Globus pallidus (tissue), 1 donor: ENCODE measurements at places on chromosomes 2 and 18.

GRCh38 chr2:1556776-1557466 is 143.7 kb downstream of the TPO start:
- no peak for DNase-seq

DNA sequence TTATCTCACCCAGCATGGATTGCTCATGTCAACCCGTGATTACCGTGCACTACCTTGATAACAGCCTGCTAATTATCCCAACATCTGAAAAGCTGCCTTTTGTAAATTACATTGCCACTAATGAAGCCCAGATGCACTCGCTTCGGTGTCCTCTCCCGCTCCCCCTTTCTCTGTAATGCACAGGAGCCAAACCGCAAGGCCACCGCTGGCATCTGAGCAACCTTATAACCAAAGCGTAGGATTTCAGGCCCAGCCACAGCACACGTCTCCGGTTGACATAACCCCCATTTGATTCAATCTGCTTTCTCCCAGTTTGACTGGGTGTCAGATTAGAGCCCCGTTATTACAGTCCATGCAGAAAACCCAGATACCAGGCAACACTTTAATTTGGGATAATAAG is 341.2 kb downstream of the ALK start:
- DNase-seq = no peak

DNA sequence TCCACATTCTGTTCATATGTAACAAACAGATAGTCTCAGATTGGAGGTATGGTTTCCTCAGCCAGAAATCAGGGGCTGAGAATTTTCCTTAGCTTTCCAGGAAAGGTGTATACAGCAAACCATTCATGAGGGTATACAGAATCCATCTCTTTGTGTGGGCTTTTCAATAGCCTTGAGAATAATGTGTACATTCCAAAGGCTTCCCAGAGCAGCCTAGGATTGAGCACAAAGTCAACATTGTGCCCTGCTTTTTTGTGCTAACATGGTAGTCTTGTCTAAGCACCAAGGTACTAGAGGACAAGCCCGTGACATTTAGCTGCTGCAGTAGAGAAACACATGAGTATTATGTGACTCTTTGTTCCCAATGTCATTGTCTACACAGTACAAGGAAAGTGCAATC is 322.1 kb upstream of the TANK start:
- DNase-seq = no peak

DNA sequence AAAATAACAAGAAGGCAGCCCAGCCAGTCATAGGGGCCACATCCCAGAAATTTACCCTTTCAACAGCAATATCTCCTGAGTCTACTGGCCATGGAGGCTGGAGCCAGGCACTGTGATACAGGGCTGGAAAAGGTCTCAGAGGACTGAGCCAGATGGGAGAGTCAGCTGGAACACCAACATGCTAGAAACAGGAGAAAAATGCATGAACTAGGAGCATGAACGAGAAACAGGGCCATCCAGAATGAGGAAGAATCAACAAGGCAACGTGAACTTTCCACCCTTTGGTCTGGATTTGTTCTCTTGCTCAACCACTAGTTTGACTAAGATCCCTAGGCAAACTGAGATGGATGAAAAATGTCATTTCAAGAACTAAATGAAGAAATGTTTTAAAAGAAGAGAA is 13.1 kb downstream of the PID1 start:
- DNase-seq = no peak

DNA sequence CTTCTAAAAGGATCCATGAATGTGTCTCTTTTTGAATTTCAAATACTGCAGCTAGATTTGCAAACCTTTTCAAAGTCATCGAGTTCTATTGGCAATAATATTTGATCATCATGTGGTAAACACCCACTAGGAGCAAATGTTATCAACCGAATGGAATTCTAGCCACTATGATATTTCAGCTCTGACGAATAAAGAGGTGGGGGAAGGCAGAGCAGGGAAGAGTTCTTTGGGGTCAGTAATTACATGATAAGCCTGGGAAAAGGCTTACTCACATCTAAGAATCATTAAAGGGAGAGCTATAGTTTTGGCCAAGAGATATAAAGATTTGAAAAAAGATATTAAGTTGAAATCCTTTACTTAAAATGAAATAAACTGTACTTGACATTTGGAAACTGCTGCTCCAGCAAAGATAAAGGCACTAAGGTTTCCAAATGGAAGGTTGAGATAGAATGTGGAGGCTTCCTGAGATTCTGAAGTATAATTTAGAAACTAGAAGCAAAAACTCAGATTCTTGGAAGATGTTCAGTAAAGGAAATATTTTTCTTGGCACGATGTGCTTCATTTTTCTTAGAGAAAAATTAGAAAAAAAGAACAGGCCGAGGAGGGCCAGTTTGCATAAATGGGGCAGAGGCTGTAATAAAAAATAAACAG is 104.7 kb upstream of the ARHGAP28 start:
- no peak for DNase-seq

GRCh38 chr2:68171684-68172083 is 14.0 kb downstream of the PNO1 start:
- no peak for DNase-seq

- DNase-seq = no peak
Measured at GRCh38 chr2:146213674-146214073, 1631.2 kb upstream of the ACVR2A start.

DNA sequence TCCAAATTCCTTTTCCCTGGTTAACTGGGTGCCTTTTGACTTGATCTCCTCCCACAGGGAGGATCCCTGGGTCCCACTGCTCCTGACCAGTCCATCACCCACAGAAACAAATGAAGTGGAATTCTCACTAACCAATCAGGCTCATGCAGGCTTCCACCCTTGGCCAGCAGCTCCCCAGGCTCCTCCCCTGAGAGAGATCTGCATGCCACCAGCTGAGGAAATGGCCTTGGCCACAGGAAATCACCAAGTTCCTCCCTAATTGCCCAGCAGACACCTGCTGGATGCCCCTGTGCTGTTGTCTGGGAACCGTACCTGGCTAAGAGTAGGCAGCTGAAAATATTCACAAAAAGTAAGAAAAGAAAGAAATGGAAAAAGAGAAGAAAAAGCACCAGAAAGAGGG is 207.4 kb downstream of the NCK2 start:
- DNase-seq = no peak

GRCh38 chr2:43389581-43390466 is 163.4 kb upstream of the ZFP36L2 start:
- DNase-seq = no peak

- DNase-seq = no peak
Measured at GRCh38 chr18:54828281-54828881, at the start of gene RAB27B. TSS of gene RAB27B (plus strand) at chr18:54828477. CDS start at chr18:54877586, 49,109 bp downstream.

DNA sequence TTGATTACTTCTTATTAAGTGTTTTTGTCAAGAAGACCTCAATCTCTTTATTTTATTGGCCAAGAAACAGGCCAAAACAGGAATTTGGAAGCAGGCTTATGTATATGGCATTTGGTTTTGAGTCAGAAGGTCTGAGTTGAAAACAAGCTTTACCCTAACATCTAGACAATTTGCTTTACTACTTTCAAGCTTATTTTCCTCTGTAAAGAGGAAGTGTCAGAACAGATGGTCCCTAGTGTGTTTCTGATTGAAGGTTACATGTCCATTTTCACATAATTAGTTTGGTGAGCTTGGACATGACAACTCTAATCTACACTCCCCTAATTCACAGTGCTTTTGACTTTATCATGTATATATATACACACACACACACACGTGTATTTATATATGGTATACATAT is 19.8 kb upstream of the MAP4K4 start:
- DNase-seq = no peak

- DNase-seq = no peak
Measured at GRCh38 chr2:217193431-217194340, 333.8 kb upstream of the TNP1 start.

- DNase-seq = no peak
Measured at GRCh38 chr2:186347472-186347871, 138.6 kb upstream of the ZC3H15 start.

DNA sequence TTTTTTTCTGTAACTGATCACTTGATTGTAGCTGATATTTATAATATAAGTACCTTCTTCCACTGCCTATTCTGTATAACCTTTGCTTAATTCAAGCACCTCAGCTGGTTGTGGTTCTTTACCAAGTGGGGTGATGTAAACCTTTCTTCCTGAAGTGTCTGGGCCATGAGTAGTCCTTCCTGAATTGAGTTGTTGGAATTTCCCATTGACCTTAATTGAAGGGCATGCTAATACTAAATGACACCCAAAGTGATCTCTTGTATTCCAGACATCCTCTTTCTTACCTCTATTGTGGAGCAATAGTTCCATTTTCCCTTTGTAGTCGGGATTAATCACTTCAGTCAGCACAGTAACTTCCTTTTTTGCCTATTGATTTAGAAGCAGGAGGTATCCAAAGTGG is 1496.8 kb upstream of the CELF4 start:
- no peak for DNase-seq

GRCh38 chr2:1598041-1598710 is 146.1 kb downstream of the PXDN start:
- DNase-seq = no peak

- no peak for DNase-seq
Measured at GRCh38 chr2:77101796-77102452, 420.3 kb downstream of the LRRTM4 start.

GRCh38 chr2:11502740-11503292 is 31.0 kb upstream of the GREB1 start:
- no peak for DNase-seq

- no peak for DNase-seq
Measured at GRCh38 chr2:11408959-11409571, 56.9 kb downstream of the E2F6 start.

GRCh38 chr18:9758624-9759075 is 50.5 kb downstream of the RAB31 start:
- DNase-seq = no peak

GRCh38 chr2:5824126-5824525 is 131.9 kb downstream of the SOX11 start:
- DNase-seq = no peak

DNA sequence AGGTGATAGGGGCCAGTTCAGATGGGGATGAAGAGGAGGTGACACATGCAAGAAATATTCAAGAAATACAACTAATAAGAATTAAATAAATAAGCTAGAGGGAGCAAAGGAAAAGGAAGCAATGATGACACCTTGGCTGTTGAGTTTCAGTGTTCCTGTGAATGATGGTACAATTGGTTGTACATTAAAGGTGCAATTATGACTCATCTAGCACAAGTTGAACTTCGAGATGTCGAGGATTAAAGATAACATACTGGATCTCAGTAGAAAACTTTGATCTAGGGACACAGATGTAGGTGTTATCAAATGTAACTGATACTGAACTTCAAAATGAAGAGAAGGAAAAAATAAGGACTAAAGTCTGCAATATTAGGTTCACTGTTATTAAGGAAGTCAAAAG is 760.6 kb upstream of the CHAC2 start:
- DNase-seq = no peak

- DNase-seq = no peak
Measured at GRCh38 chr2:12045864-12046291, 299.4 kb downstream of the LPIN1 start.

DNA sequence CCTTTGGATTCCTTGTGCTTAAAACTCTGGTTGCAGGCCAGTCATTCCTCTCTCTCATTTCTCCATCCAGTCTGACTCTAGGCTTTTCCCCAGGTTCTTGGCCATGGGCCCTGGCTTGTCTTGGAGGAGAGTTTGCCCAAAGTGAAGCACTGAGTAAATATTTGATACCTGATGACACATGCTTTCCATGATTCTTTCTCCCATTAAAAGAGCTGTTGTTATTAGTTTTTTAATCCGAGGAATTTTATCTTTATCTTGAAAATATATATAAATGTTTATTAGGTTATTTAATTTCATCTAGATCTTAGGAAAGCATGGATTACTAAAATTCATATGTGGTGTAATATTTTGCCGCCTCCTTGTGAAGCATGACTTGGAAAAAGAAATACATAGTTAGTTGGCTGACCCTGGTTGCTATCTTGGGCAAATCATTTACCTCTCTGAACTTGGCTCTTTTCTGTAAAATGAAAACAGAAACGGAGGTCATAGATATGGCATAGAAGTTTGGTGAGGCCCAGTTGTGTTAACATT is 650.1 kb downstream of the SLC4A3 start:
- DNase-seq = no peak

DNA sequence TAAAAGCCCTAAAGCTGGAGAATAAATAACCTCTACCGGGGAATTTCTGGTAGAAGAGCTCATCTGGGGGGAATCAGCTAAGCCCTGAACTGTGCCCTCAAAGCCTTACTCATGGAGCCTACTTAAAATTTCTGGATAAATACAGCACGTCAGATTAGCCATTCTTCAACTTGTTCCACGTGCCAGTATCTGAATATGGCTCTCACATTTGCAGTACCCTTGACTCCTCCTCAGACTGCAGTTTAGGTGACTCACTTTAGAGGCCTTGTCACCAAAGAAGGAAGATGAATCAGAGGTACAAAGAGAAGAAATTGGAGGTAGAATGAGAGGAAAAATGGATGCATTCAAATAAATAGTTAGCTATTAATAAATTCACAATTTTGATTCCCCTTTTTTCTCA is 34.6 kb upstream of the POTEC start:
- DNase-seq = no peak

- no peak for DNase-seq
Measured at GRCh38 chr2:217710211-217710765, 292.5 kb downstream of the TNS1 start.

DNA sequence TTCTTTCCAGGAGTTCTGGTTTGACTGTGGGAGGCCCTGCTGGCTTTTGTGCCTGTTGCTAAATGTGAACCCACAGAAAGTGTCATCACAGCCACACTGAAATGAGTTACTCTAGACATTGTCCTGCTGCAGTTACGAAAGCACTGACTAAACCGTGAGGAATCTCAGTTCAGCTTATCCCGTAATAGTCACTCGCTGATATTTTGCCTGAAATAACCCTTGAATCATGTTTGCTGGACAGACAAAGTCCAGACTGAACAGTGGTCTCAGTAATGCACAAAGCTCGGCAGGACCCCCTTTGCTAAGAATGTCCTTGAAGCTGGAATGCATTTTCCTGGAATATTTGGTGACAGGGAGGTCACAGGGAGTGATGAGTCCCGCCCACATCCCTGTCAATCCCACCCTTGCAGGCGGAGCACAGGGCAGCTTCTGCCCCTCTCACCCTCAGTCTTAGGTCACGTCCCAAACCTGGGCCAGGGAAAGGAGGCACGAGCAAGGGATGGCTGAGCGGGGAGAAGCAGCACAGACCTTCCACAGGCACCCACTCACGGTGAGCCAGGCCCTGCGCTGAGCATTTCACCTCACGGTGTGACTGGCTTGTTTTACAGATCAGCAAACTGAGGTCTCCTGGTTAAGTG is 53.4 kb downstream of the ADI1 start:
- no peak for DNase-seq

GRCh38 chr2:227739351-227739750 is 6.3 kb upstream of the SCYGR8 start:
- no peak for DNase-seq

GRCh38 chr2:134117676-134118075 is 136.2 kb upstream of the MGAT5 start:
- no peak for DNase-seq

DNA sequence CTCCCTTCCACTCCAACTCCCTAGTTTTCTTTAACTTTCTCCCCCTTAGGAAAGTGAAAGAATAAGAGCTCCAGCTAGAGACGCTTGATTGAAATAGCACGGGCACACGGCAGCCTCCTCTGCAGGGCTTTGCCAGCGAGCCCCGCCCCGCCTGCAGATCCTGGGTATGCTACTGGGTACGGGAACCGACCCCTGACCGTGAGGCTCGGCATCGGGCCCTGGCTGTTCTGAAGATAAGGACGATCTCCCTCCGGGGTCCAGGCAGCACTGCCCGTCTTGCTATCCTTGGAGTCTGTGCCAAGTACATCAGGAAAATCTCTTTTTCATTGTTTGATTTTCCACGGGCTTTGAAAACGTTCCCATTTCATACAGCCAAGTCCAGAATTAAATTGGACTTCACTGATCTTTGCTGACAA is 284.5 kb downstream of the MTX2 start:
- peak; percentile 21 for DNase-seq

- no peak for DNase-seq
Measured at GRCh38 chr2:20823917-20824316, 1.0 kb upstream of the LDAH start.
